ENCODE measurements at places on chromosomes 6 and 20.

DNA sequence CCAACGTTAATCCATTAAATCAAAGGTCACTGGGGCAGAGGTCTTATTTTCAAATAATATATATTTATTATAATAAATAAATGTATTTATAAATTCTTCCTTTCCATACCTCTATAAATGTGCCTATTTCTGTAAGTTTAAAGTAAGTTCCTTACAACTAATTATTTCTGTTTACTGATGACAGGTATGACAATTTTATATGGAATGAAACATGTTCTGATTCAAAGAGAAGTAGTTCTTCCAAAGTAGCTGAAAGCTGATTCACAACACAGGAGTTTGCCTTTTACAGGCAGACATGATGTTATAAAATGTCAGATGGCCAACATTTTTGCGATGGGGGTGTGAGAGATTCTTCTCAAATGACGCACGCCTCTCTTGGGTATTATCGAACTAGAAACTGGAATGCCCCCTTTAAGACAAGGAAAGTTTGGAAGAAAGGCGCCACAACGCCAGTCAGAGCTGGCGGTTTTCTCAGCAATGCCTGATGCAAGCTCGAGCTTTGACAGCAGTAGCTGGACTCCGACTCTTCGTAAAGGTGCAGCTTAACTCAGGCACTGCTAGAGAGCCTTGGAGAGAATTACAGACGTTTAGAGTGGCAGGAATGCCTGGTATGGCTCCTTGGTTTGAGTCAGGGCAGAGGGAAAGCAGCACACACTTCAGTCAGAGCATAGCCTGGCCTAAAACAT lies 92.1 kb downstream of the FOXC1 start:
- DNase-seq, result peak; percentile 54

DNA sequence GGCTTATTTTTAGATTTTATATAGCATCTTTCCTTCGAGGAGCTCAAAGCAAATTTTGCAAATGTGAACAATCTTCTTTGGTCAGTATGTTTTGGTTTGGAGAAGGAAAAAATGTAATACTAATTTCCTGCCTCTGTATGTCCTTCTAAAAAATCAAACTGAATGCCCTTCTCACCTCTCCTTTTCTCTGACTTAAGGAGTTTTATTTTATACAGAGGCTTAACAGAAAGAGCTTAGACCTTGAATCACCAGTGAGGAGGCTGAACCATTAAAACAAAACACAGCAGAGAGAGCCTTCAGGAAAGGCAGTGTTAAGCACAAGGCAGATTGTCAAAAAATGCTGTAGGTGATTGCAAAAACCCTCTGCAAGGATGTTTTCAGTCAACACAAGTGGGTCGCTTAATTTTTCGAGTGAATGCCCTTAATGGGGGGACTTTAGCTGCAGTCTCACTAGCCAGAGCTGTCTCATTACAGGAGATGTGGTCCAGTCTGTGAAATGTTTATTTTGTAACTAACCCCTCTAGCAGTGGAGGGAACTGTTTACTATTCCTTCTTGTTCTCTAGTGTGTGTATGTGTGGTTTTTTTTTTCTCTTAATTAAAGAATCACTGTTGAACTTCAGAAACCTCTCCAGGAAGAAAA lies 481.3 kb upstream of the CITED2 start:
- no peak for DNase-seq

DNA sequence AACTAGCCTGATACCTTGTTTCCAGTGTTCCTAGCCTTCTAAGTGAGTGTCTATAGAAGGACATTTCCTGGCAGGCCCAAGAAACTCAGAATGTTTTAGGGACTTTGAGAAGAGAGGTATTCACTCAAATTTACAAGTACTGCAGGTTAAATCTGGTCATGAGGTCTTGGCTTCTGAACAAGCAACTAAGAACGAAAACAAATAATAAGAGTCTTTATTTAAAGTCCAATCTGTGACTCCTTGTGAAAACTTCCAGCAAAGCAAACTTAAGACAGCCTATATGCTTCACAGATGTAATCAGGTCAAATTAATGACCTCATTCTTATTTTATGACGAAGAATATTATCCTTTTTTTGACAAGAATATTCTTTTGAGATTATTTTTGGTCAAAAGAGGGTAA lies 79.4 kb upstream of the PRSS16 start:
- no peak for DNase-seq

DNA sequence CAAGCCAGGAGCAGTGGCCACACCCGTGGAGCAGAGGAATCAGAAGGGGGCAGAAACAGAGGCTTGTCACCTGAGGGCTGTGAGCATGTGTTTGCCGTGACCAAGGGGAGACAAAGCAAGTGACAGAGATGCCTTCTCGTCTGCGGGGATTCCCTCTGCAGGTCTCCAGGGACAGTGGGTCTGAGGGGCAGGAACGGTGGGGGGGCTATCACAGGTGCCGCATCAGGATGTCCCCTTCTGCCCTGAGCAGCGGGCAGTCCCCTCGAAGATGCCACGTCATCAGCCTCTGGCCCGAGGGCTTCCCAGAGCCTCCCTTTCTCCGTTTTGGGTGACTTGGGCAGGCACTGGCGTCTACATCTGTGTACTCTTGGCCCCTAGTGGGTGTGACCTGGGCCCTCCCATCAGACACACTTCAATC lies 338.7 kb downstream of the PREX1 start:
- no peak for DNase-seq

- DNase-seq, result no peak
Measured at GRCh38 chr20:62998449-62998848, 8.3 kb downstream of the BHLHE23 start.

- no peak for DNase-seq
Measured at GRCh38 chr20:4585104-4585753, 136.5 kb upstream of the PRND start.

- DNase-seq, result no peak
Measured at GRCh38 chr20:45409521-45410272, 1.6 kb downstream of the DBNDD2 start.

GRCh38 chr20:62411479-62412193 lies 4.6 kb upstream of the CABLES2 start:
- DNase-seq, result no peak

DNA sequence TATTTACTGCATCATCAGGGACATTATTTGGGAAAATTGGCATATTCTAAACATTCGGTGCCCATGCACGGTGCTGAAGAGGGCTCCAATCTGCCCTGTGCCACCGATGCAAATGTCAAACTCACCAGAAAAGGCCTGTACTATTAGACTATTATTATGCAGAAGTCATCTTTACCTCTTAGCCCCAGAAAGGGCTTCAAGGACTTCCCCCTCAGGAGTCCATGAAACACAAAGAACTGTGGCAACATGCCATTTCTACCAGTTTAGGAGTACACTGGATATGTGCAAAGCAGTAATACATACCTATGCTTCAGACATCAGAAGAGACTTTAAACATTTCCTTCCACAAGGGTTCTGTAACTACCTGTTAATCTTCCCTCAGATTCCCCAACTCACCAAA lies 8.6 kb downstream of the DIDO1 start:
- no peak for DNase-seq

- DNase-seq, result no peak
Measured at GRCh38 chr20:57686931-57687652, 22.7 kb downstream of the PMEPA1 start.

- no peak for DNase-seq
Measured at GRCh38 chr6:106050538-106050937, 35.6 kb upstream of the PRDM1 start.

- DNase-seq, result no peak
Measured at GRCh38 chr20:39144757-39145156, 182.6 kb downstream of the DHX35 start.

All from right forelimb (tissue), 1 donor.